ENCODE measurements at places on chromosomes 16 and 17. TPM values are rescaled to one million over a fixed set of nuclear protein-coding genes. Genes with fewer than 3 reads are reported as not detected.

Gene SMTNL2
- not detected for total RNA-seq

Gene KRT33B
- not detected for total RNA-seq

Gene TERF2IP
- 56.7 TPM for total RNA-seq

Gene MYO1C
- 46.6 TPM for total RNA-seq

Gene ZSCAN10
- 0.34 TPM for total RNA-seq

GRCh38 chr16:83806731-83807130, 1.0 kb upstream of the HSBP1 start:
- no peak for ATAC-seq

- peak; percentile 30 for ATAC-seq
Observed at GRCh38 chr16:53911513-53911912, 207.6 kb downstream of the FTO start.

GRCh38 chr17:57464191-57464864, 208.0 kb downstream of the MSI2 start:
- ATAC-seq = no peak

DNA sequence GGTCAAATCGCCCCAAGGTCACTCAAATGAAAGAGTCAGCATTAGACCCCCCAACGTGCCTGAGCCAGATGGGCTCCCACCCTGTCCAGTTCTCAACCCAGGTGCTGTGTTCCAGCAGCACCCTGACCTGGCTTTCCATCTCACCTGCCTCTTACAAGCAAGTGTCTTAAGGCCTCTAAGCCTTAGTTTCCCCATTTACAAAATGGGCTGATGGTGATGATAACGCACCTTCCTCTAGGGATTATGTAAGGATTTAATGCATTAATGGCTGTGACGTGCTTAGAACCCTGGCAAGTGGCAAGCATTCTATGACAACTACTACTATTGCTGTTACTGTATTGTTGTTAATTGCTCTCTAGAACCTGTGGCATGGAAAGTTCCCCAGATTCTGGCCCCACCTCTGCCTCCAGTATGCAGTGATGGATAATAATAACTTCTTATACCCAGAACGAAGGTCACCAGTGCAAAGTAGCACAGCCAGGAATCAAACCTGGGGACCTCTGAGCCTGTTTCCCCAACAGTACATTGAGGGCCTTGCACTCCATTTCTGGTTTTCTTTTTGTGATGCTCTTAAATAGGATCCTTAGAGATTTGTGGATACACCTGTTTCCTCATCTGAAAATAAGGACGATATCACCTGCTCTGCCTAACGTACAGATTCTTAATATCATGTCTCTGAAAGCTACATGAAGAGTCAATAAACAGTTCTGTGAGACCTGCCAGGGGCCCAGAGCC, 3.3 kb upstream of the SLC25A39 start:
- ATAC-seq = no peak

DNA sequence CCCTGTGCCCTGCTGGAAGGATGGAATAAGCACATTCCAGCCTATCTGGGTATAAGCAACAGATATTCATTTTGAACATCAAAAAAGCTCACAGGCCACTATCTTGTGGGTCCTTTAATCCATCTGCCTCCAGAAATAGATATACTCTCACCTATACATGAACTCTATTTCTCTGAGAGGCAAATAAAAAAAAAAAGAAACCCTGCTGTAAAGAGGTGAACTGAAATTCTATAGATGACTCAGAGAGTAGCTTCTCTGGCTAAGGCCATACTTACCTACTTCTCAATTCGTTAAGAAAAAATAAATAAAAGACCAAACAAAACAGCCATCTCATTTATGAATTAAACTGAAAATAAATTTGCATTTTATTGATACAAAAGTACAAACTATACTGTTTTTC, 86.3 kb downstream of the DYNLRB2 start:
- ATAC-seq = peak; percentile 52

GRCh38 chr16:58535100-58535499, 19.8 kb downstream of the SETD6 start:
- ATAC-seq = no peak

DNA sequence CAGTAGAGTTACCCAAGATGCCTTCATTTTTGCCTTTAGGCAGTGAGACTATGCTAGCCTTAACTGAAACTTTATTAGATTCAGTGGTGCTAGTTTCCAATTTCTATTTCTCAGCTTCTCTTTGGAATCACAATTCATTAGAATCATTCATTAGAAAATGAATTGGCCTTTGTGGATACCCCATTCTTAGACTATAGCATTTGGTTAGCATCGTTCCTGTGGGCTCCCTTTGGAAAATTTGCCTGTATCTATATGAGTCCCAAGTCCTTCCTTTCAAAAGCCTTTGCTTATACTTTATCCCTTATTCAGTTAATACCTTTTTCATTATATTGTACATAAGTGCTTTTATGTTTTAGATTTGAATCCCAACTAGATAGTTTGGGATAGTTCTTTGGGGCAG, 187.0 kb upstream of the TBX2 start:
- no peak for ATAC-seq

- no peak for ATAC-seq
Observed at GRCh38 chr17:6420173-6420641, 14.7 kb downstream of the AIPL1 start.

- ATAC-seq = no peak
Observed at GRCh38 chr17:40564195-40564882, 933 bp downstream of the CCR7 start.

DNA sequence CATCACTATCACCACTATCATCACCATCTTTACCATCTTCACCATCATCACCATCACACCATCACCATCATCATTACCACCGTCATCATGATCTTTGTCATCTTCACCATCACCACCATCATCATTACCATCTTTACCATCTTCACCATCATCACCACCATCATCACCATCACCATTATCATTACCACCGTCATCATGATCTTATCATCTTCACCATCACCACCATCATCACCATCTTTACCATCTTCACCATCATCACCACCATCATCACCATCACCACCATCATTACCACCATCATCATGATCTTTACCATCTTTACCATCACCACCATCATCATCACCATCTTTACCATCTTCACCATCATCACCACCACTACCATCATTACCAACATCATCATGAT, 10.2 kb upstream of the ZNF469 start:
- no peak for ATAC-seq

GRCh38 chr16:78504401-78504851, 405.0 kb downstream of the WWOX start:
- no peak for ATAC-seq

All from activated T-helper 17 cell treated with anti-CD3 and anti-CD28 coated beads, Interleukin-2, amount 50 U/mL, for 72 hours (primary cell).